NCI-H146 (cell line): ENCODE measurements at places on chromosomes 2 and 18.

- DNase-seq, result no peak
These were observed 179.7 kb upstream of the SETBP1 start for GRCh38 chr18:44500808-44501610.

- no peak for DNase-seq
These were observed 1977.7 kb upstream of the LRRTM1 start for GRCh38 chr2:82282111-82282882.

- DNase-seq, result no peak
These were observed 72.9 kb downstream of the CIB4 start for GRCh38 chr2:26568076-26568890.

GRCh38 chr18:3248062-3248657 lies 559 bp downstream of the MYL12A start:
- DNase-seq, result peak; percentile 73

DNA sequence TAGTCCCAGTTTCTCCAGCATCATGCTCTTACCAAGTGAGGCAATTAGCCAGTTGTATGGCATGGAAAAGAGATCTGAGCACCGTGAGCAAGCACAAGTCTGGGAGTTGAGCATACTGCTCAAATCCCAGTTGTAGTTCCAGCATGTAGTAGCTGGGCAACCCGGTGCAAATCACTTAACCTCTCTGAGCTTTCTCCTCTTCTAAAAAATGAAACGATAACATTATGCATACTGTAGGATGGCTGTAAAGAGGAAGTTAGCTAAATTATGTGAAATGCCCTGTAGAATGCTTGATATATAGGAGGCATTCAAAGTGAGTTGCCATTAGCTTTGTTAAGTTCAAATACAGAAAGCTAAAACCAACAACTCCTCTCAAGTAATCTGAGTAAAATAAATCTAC lies 164.0 kb upstream of the ZEB2 start:
- DNase-seq, result no peak

DNA sequence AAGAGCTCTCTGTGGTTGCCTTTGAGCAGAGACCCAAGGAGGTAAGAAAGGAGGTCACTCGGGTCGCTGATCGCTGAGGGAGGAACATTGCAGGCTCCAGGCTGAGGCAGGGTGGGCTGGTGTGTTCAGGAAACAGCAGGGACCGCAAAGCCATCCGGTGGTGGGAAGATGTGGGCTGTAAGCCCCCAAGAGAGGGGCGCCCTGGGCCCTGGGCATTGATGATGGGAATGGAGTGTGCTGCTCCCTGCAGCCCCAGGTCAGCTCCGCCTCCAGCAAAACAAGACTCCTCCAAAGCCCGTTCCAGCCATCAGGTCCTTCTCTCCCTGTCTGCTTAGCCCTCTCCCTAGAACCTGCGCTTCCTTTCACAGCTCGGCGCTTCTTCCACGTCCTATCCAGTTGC lies 229.7 kb downstream of the KLHL29 start:
- no peak for DNase-seq

- DNase-seq, result no peak
These were observed 24.3 kb downstream of the INPP5D start for GRCh38 chr2:233084488-233084887.

DNA sequence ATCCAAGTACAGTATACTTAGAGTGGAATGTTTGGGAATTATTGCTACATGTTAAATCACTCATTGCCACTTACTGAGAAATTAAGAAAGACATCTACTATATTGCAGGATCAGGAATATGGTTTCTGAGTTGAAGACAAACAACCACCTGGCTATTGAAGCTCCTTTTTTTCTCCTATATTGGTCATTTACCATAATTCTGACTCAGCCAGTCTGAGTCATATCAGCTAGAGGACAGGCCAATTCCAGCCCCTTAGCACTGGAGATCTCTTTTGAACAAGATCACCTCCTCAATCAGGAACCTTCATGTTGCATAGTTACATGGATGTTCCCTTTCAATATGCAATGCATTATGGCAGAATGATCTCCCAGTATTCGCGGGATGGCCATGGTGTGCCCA lies 42.7 kb upstream of the CDH19 start:
- no peak for DNase-seq

DNA sequence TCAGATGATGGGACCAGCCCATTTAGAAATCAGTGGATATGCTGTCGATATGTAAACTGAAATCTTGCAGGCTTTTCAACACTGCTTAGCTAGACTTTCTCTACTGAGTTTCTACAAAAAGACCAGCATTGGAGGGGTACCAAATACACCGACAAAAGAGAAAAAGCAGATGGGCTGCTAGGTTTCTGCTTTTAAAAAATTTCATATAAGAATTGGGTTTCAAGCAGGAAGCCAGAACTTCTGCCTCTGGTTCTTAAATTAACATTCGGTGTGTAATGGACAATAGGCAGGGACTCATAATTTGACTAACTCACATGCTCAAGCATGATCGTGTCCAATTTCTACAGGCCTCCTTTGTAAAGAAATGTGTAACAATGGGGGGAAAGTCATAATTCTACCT lies 3.1 kb downstream of the ARL4C start:
- no peak for DNase-seq

DNA sequence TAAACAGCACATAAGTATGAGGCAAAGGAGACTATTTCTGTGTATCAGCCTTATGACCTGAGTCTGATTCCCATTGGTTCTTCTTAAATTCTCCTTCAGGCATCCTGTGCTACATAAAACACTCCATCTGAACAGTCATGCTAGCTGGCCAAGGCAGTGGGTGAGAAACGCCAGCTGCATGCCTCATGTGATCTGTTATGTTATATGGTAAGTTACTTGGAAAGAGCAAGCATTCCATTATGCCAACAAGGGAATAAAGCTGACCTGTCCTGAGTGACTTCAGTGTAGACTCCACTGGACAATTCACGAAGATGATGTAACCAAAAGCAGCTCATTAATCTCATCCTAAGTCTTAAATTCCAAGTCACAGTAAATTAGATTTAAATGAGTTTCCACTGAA lies 216.5 kb upstream of the FN1 start:
- DNase-seq, result no peak

DNA sequence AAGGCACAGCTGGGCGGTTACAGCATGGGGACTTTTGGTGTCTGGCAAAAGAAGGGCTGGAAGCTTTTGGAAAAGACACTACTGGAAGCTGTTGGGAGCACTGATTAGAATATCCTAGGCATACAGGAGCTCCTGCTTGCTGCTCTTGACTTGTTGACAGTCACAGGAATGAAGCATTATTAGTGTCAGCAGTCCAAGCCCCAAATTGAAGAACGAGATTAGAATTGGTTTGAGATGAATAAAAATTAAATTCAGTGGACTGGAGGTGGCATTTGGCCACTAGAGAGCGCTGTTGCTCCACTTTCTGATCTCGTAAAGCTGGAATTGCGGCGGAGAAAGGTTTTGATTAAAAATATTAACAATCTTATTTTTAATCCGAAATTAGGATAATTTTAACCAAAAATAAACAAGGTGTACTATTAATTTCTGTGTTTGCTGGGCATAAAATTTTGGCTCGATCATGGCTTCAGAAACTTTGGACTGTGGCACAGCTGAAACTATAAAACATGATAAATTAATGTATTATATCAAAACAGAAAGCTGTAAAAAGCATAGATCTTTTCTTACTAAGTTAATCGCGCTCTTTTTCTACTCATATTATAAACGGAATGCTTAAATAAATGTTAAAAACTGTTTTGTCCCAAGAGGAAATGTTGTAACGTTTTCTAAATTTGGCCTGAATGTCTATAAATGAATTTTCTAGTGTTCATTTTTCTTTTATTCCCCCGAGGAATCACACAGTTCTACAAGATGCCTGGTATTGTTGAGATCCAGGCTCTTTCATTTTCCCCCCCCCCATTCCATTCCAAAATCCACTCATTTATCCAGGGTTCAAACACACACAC lies 2.4 kb upstream of the HOXD8 start:
- peak; percentile 31 for DNase-seq

DNA sequence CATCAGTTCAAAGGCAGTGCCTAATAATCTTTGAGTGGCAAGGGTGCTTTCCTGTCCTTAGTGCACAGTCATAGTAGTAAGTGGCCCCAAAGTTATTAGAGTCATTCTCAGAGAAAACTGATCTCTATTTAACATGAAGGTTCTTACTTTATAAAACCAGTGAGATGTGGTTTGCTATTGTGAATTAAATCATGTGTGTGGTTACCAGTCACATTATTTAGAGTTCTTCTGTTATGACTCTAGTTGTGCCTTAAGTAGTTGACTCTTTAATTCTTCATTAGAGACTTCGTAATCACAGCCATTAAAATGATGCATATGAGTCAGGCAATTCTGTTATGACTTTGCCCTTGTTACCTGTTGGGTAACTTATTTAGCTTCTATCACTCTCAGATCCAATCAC lies 1392.9 kb upstream of the ACVR2A start:
- no peak for DNase-seq

GRCh38 chr2:197209246-197209645 lies 101.3 kb downstream of the ANKRD44 start:
- no peak for DNase-seq

- no peak for DNase-seq
These were observed at the start of gene EMILIN2 for GRCh38 chr18:2846636-2847316. TSS of gene EMILIN2 (plus strand) at chr18:2847006. CDS start at chr18:2847189, 183 bp downstream.

DNA sequence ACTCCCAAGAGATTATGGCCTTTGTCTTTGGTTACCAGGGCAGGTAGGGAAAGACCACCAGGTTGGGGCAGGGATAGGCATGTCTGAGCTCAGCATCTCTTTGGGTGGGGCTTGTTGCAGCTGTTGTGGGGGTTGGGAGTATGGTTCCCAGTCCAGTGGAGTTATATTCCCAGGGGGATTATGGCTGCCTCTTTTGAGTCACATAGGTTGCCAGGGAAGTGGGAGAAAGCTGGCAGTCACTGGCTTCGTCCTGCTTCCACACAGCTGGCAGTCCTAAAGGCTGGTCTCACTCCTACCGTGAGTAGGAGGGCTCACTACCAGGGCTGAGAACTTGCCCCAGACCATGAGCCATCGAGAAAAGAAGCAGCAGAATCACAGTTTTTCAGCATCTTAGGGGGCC lies 79.1 kb downstream of the LYPD6 start:
- no peak for DNase-seq

- DNase-seq, result no peak
These were observed 23.6 kb downstream of the ALPK2 start for GRCh38 chr18:58605027-58606020.

DNA sequence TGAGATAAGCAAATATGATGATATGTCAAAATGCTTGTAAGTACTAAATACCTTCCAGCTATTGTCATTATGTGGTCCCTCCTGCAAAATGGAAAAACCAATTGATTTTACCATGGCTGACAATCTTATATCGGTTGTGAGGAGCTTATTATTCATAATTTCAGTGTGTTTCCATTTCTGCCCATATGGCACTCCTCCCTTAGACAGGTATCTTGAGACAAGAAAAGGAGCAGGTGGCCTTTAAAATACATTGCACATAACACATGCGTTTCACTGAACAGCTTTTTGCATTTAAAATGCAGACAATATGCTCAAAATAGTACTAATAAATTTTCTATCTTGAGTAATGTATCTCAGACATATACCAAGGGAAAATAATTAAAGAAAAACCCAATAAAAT lies 60.2 kb upstream of the SH3RF3 start:
- no peak for DNase-seq

- DNase-seq, result peak; percentile 46
These were observed 81.5 kb downstream of the PRPF40A start for GRCh38 chr2:152635635-152636298.

- no peak for DNase-seq
These were observed 485.2 kb upstream of the REG3G start for GRCh38 chr2:78540255-78540654.

DNA sequence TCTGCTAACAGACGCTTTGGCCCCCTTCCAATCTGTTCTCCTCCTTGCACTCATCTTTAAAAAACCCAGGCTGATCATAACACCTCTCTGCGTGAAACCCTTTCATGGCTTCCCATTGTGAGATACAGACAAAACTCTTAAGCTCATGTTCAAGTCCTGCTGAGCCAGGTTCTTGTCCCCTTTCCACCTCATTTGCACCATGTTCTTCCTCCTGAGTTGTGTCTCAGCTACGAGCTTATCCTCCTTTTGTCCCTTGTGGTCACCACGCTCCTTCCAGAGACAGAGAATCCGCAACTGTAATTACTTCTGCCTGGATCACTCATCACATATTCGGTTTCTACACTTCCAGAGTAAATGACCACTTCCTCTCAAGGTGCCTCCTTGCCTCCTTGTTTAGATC lies 238.8 kb downstream of the ACTR3 start:
- DNase-seq, result no peak

GRCh38 chr2:1766851-1767811 lies 22.8 kb upstream of the PXDN start:
- no peak for DNase-seq

DNA sequence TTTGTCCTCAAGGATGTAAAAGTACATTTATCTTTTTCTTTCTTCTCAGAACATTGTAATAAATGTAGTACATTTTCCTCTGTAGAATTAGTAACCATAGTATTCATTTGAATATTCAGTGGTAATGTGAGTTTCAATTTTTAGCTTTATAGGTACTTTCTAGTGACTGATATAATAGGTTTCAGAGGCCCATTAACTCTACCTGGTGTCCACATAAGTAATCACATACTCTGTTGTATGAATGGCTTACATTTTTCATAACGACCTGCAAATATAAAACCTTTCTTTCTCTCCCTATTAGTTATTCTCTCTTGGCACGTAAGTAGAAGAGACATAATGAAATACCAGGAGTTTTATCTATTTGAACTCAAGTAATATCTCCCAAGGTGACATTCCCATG lies 1017.6 kb downstream of the DPP10 start:
- no peak for DNase-seq

DNA sequence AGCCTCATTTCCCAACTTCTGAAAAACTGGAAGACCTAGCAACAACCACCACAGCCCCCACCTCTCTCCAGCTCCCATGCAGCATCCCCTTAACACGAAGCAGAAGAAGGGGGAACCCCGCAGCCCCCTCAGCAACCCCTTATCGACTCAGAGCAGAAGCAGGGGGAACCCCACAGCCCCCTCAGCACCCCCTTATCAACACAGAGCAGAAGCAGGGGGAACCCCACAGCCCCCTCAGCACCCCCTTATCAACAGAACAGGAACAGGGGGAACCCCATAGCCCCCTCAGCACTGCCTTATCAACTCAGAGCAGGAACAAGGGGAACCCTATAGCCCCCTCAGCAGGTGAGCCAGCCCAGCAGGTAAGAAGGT lies 6.7 kb downstream of the SLC66A2 start:
- no peak for DNase-seq

DNA sequence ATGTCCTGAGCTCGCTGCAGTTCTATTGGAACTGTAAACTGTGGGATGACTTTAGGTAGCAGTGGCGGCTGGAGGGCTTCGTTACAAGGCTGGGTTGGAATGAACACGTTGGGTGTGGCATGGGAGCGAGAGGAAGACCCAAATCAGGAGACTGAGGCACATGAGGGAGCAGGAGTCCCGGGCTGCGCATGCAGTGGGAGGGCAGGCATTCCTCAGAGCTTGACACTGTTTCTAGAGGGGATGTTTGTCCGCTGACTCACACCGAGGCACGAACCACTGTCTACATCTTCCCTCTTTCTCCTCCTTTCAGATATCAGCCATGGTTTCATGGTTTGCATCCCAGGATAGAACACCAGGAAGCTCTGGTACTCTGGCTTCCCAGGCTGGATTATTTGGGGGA lies 40.6 kb upstream of the LAMA1 start:
- DNase-seq, result no peak
